ENCODE measurements at places on chromosomes 7 and 10.
A peak's percentile ranks its signal among the peaks of the same experiment; 100 is the strongest.

GRCh38 chr10:71077796-71078453 lies 134.4 kb upstream of the UNC5B start:
- DNase-seq, result no peak

DNA sequence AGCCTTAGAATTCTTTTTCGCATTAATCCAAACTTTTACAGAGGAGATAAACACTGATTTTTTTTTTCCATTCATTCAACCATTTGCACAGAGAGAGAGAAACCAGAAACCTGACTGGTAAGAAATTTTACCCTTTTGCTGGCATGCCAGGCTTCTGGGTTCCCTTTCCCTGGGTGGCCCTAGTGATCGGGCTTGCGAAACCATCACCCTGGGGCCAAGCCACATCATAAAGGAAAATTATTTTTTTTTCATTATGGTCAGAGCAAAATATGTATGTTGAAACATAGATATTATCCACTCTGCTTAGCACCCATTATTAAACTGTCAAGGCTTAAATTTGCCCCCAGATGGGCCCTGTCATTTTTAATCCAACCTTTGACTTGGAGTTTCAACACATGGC lies 55.4 kb upstream of the INHBA start:
- no peak for DNase-seq

- no peak for DNase-seq
Observed at GRCh38 chr7:39645482-39646407, 22.4 kb downstream of the RALA start.

GRCh38 chr7:128362670-128363069 lies 1.2 kb upstream of the PRRT4 start:
- DNase-seq, result peak; percentile 15

DNA sequence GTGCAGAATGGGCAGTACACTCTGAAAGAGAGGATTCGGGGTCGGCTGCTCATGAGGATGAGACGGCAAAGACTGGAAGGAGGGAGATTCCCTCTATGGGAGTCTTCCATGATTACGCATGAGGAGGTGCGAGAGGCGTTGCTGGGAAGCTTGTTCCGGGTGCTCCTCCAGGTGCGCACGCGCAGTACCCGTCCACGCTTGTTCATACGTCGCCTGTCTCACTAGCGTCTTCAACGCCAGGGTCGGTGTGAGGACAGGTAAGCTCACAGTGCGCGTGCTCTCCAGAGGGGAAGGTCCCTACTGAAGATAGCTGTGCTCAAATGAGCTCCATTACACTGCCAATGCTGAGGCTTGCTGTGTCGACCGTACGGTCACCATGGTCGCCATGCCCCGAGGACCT lies 39.3 kb upstream of the BNIP3 start:
- DNase-seq, result no peak

- DNase-seq, result no peak
Observed at GRCh38 chr10:12628964-12629766, 279.8 kb downstream of the CAMK1D start.

DNA sequence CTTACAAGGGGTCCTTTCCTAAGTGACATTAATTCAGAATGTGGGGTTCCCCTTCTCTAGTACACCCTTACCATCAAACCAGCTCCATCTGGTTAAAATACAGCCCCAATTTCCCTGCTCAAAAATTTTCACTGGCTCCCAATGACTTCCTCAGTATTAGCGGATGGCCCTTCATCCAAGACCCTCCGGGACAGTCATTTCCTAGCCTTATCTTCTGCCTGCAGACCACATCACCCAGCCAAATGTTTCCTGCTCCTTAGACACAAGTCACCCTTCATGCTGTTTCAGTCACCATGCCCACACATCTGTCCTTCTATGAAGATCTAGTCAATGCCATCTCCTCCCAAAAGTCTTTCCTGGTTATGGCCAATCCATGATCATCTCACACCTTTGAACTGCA lies 45.2 kb downstream of the PARD3 start:
- no peak for DNase-seq

GRCh38 chr10:97974100-97974499 lies 56.3 kb downstream of the CRTAC1 start:
- DNase-seq, result no peak

- DNase-seq, result peak; percentile 42
Observed at GRCh38 chr10:13105184-13105583, 5.2 kb downstream of the OPTN start.

- no peak for DNase-seq
Observed at GRCh38 chr7:39888171-39888853, 61.7 kb upstream of the CDK13 start.

- DNase-seq, result peak; percentile 47
Observed at GRCh38 chr7:122674502-122674901, 24.4 kb downstream of the RNF133 start.

- DNase-seq, result no peak
Observed at GRCh38 chr7:46565253-46566096, 644.4 kb upstream of the IGFBP3 start.

DNA sequence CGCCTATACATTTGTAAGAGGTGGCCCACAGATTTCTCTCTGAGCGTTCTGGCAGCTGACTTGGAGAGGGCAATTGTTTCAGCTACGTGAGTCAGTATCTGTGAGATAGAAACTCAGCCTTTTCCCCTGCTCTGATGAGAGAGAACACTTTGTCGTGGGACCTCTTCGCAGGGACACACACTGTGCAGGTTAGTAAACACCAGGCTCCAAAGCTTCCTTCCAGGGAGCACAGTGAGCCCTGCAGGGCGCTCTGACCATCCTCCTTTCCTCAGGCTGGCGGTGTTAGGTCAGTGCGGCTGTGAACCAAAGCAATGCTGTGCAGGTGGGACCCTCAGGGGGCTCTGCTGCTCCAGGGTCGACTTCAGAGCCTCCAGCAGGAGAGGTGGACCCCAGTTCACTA lies 152.2 kb upstream of the TCF7L2 start:
- DNase-seq, result no peak

DNA sequence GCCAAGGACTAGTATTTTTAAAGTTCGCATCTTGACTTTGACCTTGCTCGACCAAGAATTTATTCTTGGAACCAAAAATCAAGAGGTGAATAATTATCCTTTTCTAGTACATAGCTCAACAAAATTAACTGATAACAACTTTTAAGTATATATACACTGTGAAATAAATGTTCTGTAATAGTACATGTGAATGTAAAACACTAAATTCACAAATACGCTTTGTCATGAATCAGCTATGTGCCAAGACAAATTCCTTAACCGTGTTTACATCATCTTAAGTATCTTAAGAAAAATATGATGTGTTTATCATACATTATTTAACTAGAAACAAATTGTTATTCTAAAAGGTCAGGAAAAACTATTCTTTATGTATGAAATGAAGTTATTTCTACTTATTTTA lies 83.3 kb downstream of the CUL2 start:
- peak; percentile 43 for DNase-seq

DNA sequence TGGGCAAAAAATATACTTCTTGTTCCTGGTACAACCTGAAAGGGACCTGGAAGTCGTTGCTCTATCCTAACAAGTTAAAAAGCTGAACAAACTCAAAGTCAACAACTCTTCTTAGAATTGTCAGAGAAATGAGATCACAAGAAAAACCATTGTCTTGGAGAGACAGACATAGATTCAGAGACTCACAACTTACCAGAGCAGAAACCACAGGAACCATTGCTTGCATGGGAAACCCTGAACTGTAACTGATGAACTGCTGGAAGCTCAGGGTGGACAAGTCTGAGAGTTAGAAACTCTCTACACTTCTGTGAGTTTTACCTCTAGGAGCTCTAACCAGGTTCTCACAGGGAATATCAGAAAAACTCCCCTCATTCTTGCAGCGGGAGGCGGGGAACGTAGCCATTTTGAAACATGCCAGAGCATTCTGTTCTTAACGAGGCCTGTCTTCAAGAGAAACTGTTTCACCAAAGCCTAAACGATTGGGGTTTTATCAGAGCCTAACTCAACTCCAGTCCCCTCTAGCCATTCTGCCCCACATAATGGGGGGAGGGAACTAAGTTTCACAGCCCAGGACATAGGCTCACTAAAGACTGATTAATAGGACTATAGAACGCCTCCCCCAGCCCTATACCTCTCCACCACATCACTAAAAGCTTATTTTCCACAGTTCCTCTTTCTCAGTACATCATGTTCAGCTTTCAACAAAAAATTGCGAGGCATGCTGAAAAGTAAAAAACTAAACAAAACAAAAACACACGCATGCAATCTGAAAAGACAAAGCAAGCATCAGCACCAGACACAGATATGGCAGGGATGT lies 12.0 kb upstream of the GSDME start:
- no peak for DNase-seq

DNA sequence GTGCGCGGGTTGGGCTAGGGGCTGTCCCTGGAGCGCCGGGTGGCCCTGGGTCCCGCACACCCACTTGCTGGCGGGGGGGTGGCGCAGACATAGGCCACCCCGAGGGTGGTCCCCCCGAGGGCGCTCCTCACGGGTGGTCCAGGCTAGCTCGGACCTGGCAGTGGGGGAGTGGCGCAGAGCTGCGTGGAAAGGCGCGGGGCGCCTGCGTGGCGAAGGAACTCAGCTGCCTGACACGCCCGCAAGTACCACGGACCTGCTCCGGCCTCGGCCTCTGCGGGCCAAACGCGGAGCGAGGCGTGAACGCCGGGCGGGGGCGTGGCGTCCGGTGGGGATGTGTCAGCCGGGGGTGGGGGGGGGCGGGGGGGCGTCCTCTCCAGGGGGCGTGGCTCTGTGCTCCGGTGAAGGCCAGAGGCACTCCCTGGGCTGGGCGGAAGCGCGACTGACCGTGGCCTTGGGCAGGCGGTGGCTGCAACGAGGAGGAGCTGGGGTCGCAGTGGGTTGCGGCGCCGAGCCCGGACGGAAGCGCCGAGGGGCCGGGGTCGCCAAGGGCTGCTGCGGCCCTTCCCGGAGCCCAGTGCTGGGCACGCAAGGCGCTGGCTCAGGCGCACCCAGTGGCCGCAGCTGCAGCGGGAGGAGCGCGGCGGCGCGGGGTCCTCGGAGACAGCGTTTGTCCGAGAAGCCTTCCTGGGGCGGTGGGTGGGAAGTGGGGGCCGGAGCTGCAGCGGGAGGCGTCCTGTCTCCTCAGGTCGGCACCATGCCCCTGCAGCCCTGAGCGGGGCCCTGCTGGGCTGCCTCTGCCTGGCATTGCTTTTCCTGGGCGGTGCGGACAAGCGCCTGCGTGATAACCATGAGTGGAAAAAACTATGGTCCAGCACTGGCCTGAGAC lies 58.9 kb upstream of the NUPR2 start:
- DNase-seq, result no peak

DNA sequence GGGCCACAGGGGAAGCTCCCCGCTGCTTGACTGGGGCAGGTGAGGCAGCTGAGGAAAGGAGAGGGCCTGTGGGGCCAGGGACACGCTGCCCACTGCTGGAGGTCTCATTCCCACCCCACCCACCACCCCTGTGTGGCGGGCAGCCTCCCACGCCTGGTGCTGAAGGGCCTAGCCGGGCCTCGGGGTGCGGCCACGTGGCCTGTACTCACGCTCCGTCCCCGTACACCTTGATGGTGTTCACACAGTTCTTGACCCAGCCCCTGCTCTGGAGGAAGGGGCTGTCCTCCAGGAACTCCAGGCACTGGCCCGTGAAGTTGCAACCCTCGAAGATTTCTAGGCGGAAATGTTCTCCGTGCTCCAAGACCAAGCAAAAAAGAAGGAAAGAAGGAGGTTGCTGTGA lies 4.0 kb downstream of the CRYGN start:
- DNase-seq, result no peak

- no peak for DNase-seq
Observed at GRCh38 chr10:98666276-98666675, 219.5 kb upstream of the HPS1 start.

DNA sequence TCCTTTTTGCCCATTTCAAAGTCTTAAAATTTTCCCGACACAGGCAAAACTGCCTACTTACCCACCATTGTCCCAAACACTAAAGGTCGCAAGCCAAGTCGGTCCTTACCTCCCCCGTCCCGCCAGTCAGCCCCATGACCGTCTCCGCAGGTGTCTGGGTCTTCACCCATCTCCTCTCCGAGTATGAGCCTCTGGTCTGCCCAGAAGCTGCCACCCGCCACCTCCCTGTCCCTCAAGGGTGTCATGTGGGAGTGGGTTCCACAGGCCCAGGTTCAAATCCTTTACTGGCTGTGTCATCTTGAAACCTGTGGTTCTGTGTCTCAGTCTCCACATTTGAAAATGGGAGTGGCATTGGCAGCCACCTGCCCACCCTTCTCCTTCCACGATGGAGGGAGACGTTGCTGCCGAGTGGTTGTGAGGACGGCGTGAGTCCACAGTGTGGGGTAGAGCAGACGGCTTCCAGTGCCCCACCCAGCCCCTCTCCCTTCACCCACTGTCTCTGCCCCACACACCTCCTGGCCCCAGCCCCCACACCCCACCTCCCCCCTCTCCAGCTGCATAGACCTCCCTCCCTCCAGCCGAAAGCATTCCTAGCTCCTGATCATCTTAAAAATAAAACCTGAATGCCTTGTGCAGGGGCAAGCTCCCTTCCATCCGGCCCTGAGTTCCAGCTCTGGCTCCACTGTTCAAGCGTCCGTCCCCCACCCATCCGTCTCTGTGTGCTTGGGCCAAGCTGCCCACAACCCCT lies 35.3 kb downstream of the FOXL3 start:
- DNase-seq, result no peak

- no peak for DNase-seq
Observed at GRCh38 chr7:115133248-115133647, 211.4 kb downstream of the MDFIC start.

DNA sequence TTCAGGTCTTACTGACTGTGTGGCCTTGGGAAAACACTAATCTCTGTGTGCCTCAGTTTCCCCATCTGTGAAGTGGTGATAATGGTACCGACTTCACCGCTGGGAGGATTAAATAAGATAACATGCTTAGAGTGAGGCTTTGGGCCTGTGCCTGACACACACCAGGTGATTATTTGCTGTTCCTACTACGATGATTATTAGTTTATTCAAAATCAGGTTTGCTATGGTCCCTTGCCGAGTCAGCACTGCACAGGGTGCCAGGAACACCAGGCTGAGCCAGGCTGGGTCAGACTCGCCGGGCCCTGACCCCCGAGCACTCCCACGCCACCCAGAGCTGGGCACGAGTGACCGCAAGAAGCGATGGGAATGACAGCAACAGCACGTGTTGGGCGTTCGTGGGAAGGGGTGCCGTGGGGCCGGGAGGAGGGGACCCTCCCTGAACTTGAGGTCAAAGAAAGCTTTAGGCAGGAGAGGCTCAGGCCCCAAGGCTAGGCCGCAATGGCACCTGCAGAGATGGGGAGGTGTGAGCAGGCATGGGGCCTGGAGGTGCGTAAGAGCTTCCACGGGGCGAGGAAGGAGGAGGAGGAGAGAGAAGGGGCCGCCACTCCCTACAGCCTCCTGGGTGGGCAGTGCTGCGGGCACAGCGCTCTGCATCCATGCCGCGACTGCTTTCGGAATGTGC lies 325.4 kb downstream of the DNAJB6 start:
- DNase-seq, result no peak

- no peak for DNase-seq
Observed at GRCh38 chr10:76657337-76658012, 980.1 kb downstream of the KCNMA1 start.

DNA sequence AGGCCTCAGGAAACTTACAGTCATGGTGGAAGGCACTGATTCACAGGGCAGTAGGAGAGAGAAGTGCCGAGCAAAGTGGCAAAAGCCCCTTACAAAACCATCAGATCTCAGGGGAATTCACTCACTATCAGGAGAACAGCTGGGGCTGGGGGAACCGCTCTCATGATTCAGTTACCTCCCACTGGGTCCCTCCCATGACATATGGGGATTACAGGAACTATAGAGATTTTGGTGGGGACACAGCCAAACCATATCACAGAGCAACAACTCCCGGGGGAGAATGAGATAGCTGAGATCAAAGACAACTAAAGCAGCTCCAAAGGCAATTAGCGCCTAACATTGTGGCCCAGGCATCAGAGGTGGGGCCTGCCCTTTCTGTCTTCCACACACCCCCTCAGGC lies 85.4 kb upstream of the VOPP1 start:
- DNase-seq, result no peak

- no peak for DNase-seq
Observed at GRCh38 chr10:79938728-79939406, 10.0 kb downstream of the SFTPD start.
